ENCODE measurements at places on chromosomes 12 and 14.

DNA sequence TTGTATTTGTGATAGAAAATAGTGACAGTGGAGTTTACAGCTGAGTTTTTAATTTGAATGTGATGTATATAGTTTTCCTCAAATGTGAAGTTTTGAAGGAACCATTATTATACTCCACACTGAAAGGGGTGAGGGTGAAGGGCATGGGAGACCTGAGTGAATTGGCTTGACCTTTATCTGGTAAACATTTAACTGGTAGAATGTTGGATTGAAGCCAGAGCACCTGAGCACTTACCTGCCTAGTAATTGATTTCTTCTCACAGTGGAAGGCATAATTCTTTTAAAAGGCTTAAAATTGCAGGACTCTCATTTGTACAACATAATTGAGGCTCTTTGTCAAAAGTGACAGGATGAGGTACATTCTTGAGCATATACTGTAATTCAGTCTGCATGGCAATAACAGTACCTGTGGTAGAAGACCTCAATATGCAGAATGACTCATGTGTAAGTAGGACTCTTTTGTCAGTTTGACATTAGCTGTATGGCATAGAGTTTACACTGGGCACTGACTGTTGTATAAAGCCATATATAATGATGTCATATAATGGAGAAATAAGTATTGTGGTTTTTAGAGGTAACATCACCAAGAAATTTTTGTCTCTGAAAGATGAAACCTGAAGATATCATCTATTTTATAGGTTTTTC is 309.6 kb downstream of the TMTC2 start:
- DNase-seq = no peak

GRCh38 chr14:103745424-103745823 is 29.8 kb downstream of the ZFYVE21 start:
- DNase-seq = no peak

- no peak for DNase-seq
These were observed 3.8 kb upstream of the INHBE start for GRCh38 chr12:57451233-57451778.

GRCh38 chr12:29299633-29300032 is 81.3 kb downstream of the ERGIC2 start:
- DNase-seq = no peak

GRCh38 chr12:94488463-94488862 is 28.8 kb upstream of the CEP83 start:
- DNase-seq = no peak

DNA sequence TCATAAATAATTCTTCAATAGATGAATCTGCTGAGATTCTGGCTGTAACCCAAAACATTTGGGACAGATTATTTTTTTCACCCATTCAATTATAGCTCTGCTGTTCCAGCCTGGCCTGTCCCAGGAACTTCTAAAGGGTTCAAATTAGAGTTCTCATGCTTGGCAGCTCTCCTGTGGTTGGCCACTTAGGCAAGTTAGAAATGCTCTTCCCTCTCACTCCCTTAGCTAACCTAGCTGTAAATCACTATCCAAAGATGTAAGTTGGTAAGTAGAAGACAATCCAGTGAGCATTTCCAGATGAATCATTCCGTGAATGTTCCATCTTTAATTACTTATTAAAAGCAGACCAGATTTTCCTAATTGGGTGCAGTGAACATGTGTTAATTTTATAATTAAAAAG is 760.4 kb upstream of the TBX3 start:
- DNase-seq = no peak

DNA sequence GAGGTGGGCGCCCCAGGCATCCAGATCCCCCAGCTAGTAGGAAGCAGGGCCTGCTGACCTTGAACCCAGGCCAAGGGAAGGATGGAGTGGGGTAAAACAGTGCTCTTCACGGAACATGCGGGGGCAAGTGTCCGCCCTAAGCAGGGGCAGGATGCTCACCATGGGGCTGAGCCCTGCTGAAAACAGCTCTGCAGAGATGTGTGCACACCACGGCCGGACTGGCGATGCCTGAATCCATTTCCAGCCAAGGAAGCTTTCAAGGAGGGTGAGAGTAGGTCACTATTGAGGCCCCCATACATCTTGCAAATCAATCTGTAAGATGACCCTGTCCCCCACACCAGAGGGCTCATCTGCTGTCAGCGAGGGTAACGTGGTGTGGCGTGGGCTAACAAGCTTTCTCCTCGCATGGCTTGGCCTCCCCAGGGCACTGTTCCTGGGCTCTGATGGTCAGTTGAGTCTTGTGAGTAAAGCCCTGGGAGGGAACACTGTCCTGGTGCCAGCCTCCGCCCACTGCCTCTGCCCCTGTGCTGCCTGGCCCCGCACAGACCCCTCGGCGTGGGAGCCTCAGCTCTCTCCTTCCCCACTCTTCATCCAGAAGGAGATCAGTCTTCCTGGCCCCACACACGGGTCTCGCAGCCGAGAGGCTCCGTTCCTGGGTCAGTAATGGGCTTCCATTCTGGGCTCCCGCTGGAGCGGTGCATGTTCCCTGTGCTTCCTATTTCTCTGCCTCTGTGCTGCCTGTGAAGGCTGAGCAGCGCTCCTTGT is 69.1 kb downstream of the CCDC92 start:
- DNase-seq = no peak

DNA sequence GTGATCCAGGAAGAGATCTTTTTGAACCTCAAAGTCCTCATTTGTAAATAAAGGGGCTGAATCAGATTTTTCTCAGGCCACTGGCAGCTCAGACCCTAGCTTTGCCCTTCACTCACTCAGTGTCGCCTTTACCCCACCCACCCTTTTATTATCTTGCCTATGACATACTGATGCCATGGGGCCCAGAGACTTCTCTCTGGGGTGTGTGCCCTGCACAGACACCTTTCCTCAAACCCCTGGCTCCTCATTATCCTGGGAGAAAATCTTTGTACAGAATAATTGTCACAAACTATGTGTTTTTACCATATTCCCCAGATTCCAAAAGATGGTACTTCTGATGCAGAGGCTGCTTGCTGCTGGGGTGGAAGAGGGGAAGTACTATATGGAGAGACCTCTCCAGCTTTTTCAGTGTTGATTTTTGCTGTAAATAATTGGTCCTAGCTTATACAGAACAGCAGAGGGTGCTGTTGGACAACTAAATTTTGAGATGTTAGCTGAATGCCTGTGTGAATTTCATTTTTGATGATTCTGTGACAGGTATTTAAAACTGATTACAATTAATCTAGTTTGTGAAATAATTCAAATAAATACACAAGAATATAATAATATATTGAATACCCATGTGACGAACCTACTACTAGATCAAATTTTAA is 53.9 kb upstream of the DCD start:
- DNase-seq = peak; percentile 13

GRCh38 chr12:111685322-111685810 is 390 bp downstream of the BRAP start:
- no peak for DNase-seq

Measured in BE2C (cell line).